ENCODE measurements at places on chromosomes 12 and 14. TPM values are rescaled to one million over a fixed set of nuclear protein-coding genes. Genes with fewer than 3 reads are reported as not detected.
A peak's percentile ranks its signal among the peaks of the same experiment; 100 is the strongest.

- DNase-seq, result no peak
These were observed 178.5 kb downstream of the SLC35F4 start for GRCh38 chr14:57687416-57687815.

DNA sequence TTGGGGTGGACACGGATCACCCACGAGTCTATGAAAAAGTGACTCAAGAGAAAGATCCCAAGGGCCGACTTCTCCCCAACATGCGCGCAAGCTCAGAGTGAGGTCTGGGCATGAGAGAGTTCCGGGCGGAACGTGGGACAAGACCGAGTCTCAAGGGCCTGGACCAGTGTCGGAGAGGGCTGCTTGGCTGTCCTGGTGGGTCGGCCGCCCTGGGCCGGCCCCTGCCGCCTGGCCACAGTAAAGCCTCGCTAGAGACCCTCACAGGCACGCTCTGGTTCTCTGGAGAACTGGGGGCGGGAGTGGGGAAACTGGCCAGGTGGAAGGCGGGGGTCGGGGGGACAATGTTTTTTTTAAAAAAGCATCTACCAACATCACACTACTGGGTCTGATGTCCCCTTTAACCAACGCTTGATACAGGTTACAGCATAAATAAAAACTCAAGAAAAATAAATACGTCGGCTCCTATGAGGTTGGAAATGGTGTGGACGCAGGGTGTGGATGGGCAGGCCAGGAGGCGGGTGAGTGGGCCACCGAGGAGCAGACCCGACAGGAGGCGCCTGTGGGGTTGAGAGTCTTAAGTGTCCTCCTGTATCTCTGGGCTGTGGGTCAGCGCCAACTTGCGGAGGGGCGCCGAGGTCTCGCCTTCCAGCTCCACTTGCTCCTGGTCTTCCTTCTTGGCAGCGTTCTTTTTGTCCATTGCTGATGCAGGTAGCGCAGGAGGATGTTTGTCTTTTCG lies 74.7 kb downstream of the KLHL28 start:
- no peak for DNase-seq

SNRNP35 gene
- 6.3 TPM for total RNA-seq

DNA sequence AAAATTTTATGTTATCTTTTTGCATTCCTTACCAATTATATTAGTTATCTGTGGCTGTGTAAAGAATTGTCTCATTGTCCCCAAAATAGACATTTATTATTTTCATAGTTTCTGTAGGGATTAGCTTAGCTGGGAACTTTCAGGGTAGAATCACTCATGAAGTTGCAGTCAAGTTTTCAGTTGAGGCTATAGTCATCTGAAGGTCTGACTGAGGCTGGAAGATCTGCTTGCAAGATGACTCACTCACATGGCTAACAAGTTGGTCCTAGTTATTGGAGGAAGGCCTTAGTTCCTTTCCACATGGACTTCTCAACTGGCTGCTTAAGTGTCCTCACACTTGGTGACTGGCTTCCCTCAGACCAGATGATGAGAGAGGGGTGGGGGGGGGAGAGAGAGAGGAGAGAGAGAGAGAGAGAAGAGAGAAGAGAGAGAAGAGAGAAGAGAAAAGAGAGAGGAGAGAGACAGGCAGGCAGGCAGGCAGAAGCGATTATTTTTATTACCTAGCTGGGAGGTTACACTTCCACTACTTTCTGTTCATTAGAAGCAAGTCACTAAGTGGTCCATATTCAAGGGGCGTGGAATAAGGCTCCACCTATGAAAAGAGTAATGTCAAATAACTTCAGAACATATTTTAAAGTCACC lies 6.4 kb downstream of the AP5M1 start:
- DNase-seq, result no peak

DNA sequence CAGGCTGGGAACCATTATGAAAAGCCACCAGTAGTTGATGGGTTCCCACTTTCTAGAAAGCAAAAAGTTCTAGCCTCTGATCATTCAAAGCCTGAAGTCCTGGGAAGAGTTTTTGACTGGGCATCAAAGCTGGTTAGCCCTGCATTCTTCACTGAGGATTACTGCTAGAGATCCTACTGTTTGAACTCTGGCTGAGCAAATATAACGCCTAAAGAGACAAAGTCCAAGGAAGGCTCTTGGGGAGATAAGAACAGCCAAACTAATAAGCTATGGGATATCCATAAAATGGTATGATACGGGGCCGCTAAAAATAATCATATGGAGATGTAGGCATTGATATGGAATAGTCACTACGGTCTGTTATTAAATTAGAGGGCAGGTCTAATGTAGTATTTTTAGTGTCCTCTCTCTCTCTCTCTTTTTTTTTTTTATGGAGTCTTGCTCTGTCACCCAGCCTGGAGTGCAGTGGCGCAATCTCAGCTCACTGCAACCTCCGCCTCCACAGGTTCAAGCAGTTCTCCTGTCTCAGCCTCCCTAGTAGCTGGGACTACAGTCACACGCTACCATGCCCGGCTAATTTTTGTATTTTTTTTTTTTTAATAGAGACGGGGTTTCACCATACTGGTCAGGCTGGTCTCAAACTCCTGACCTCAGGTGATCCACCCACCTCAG lies 35.5 kb downstream of the PLXNC1 start:
- DNase-seq, result no peak

TAS2R20 gene
- total RNA-seq, result 0.61 TPM

- DNase-seq, result no peak
These were observed 15.4 kb upstream of the MGST1 start for GRCh38 chr12:16331998-16332397.

APOF gene
- total RNA-seq, result not detected

KLHDC1 gene
- 1.0 TPM for total RNA-seq

DBX2 gene
- not detected for total RNA-seq

DNA sequence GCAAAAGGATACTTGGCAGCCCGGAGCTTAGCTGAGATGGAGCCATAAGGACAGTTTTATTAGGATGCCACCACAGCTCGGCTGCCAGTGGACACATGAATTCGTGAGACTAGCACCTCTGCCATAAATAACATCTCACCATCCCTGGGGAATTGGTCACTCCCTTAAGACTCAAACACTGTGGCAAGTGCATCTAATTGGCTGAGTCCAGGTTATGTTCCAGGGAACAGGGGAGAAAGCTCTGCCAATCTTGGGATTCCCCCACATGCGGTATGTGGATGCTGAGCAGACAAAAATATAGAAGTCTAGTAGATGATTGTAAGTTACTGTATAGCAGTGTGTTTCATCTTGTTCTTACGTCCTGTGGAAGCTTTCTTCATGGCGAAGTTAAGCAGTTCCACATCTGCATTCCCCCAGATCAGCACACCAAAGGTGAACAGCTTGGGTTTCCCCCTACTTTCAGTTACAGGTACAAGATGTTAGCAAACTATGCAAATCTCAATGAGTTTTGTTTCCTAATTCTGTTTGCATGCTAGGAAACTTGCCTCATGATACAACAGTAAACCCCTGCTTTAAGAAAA lies 131.1 kb downstream of the ETV6 start:
- DNase-seq, result no peak

- DNase-seq, result peak; percentile 94
These were observed 48.4 kb downstream of the PPP2R5C start for GRCh38 chr14:101809671-101810514.

USP44 gene
- 4.2 TPM for total RNA-seq

- DNase-seq, result no peak
These were observed 13.8 kb upstream of the IFI27L2 start for GRCh38 chr14:94143239-94143638.

SERPINA1 gene
- total RNA-seq, result not detected

- no peak for DNase-seq
These were observed 9.0 kb upstream of the KRT71 start for GRCh38 chr12:52561880-52562449.
